ENCODE measurements at places on chromosomes 11 and 22.

- H3K4me3 ChIP-seq, result no peak overlapping the region
- H3K27ac ChIP-seq, result no peak overlapping the region
- H3K36me3 ChIP-seq, result no peaks in the 10 kb centered on the region
- no peaks in the 10 kb centered on the region for H3K27me3 ChIP-seq
- DNase-seq, result no peak
- no peaks in the 10 kb centered on the region for H3K4me1 ChIP-seq
These were observed 239.2 kb upstream of the LARGE1 start for GRCh38 chr22:34159491-34159890.

DNA sequence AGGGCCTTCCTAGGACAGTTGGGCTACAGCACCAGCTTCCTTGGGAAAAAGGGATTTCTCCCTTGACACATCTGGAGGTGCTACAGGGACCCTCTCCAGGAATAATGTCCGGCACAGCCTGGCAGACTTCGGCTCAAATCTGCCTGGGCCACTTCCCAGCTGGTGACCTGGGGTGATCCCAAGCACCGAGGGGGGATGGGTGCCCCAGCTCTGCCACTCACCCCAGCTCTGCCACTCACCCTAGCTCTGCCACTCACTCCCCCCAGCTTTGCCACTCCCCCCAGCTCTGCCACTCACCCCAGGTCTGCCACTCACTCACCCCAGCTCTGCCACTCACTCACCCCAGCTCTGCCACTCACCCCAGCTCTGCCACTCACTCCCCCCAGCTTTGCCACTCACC is 9.9 kb downstream of the OSBPL5 start:
- H3K27ac ChIP-seq, result no peak overlapping the region
- H3K4me3 ChIP-seq, result no peak overlapping the region
- no peaks in the 10 kb centered on the region for H3K27me3 ChIP-seq
- peaks cover 11% of the 10 kb centered on the region for H3K4me1 ChIP-seq

DNA sequence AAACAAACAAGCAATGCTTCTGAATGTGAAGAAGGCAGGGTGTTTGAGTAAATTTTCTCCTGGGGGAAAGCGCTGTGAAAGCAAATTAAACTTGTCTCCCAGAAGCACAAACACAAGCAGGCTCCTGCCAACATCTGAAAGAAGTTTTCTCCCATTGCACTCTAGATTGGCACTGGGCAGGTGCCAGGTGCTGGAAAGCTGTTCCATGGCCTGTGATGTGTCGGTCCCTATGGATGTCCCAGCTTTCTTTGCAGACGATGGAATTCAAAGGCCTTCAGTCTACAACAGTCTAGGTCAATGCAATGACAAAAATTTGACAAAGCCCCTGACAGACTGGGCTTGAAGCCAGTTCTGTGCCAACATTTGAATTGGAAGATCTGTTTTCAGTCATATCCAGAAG is 246.1 kb upstream of the NARS2 start:
- no peak for DNase-seq
- H3K4me1 ChIP-seq, result no peaks in the 10 kb centered on the region
- H3K27me3 ChIP-seq, result no peaks in the 10 kb centered on the region
- H3K4me3 ChIP-seq, result no peak overlapping the region

- H3K27me3 ChIP-seq, result no peaks in the 10 kb centered on the region
- no peaks in the 10 kb centered on the region for H3K36me3 ChIP-seq
- H3K27ac ChIP-seq, result no peak overlapping the region
- no peak for DNase-seq
- H3K4me1 ChIP-seq, result peaks cover 2% of the 10 kb centered on the region
- no peak overlapping the region for H3K4me3 ChIP-seq
These were observed 43.8 kb downstream of the MAP6 start for GRCh38 chr11:75625021-75625420.

DNA sequence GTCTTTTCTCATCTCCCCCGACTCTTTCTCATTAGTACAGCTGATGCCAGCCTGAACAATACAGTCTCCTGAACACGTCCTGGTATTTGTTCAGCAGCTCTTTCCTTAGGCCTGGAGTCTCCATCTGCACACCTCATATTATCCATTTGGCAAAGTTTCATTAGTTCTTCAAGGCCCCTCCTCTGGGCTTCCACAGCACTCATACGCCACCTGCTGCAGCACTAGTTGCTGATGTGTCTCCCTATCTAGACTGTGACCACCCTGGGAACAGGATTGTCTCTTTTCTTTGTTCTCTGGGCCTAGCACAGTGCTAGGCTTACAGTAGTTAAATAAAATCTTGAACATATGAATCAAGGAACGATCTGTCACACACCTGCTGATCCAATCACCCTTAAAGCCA is 17.2 kb downstream of the DCHS1 start:
- H3K36me3 ChIP-seq, result no peaks in the 10 kb centered on the region
- no peak for DNase-seq
- H3K27ac ChIP-seq, result no peak overlapping the region
- H3K27me3 ChIP-seq, result no peaks in the 10 kb centered on the region
- H3K4me1 ChIP-seq, result no peaks in the 10 kb centered on the region

GRCh38 chr11:85822814-85823213 is 11.9 kb upstream of the SYTL2 start:
- H3K27me3 ChIP-seq, result no peaks in the 10 kb centered on the region
- H3K27ac ChIP-seq, result no peak overlapping the region
- H3K4me1 ChIP-seq, result no peaks in the 10 kb centered on the region
- DNase-seq, result no peak

DNA sequence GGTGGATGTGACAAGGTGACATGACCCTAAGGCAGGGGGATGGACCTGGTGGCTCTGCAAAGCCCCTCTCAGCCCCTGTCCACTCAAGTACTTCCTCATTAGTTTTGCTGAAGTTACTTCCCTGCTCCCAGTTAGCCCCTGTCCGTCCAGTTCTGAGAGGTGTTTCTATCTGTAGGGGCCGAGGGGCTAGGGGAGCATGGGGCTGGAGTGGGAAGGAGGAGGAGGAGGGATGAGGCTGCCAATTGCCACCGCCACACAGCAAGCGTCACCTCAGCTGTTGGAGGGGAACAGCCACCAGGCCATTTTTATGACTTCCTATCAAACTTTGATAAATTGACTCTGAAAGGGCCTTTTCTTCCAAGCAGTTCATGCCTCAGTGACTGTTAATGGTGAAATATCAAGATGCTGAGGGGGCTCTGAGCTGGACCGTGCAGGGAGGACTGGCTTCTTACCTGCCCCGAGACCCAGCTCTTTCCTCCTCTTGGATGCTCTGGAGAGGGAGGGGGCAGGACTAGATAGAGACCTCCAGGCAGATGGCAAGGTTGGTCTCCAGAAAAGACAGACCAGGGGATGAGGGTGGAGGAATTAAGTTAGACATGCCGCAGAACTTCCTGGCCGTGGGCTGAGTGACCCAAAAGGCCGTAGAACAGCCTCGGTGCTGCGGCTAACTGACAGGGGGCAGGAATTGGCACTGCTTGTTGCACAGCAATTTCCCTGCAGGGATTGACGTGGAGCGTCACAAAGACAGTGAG is 137.0 kb downstream of the ST3GAL4 start:
- peaks cover 6% of the 10 kb centered on the region for H3K4me1 ChIP-seq
- H3K4me3 ChIP-seq, result no peak overlapping the region
- no peak for DNase-seq
- H3K27ac ChIP-seq, result no peak overlapping the region

DNA sequence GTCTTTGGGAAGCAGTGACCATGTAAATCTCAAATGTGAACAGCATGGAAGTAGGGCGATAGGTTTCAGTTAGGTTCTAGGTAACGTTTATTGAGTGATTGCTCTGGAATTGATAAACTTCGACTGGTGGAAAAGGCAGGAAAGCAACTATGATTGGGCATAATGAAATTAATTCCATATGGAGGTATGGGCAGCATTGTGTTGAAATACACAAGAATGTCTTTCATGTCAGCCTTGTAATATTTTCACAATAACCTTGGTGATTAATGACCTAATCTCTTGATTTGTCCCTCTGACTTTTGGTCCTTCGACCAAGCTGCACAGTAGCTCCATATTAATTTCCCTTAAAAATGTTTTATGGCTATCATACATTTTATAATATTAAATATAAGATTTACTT is 2.8 kb downstream of the CEP57 start:
- H3K36me3 ChIP-seq, result no peaks in the 10 kb centered on the region
- no peak overlapping the region for H3K27ac ChIP-seq
- H3K27me3 ChIP-seq, result no peaks in the 10 kb centered on the region
- H3K4me3 ChIP-seq, result no peak overlapping the region
- H3K4me1 ChIP-seq, result no peaks in the 10 kb centered on the region
- no peak for DNase-seq

All from iPS DF 6.9 (cell line).